ENCODE measurements at places on chromosomes 13 and 19.

DNA sequence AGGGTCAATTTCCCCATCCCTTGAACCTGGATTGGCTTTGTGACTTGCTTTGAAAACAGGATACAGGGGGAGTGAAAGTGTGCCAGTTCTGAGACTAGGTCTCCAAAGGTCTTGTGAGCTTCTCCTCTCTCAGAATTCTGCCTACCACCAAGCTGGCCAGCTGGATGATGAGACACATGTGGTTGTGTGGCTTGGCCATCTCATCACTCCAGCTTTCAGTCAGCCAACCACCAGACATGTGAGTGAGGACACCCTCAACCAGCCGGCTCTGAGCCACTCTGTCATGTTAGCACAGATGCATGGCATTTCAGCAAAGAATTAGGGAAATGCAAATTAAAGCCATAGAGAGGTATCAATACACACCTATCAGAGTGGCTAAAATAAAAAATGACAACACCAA lies 29.5 kb downstream of the ENOX1 start:
- DNase-seq, result no peak

DNA sequence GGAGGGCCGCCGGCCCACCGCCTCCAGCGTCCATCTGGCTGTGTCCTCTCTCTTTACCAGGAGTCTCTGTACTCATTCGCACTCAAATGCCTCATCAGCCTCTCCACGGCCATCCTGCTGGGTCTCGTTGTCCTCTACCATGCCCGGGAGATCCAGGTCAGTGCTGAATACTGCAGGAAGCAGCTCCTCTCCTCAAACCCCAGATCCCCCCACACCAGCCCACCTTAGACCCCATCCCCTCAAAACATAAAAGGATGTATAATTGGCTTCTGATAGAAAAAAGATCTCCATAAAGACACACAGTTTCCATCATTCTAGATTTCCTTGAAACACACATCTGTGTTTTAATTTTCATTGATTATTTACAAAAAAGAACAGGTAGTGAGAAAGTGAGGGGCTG lies 8.1 kb downstream of the KCNN1 start:
- no peak for DNase-seq

DNA sequence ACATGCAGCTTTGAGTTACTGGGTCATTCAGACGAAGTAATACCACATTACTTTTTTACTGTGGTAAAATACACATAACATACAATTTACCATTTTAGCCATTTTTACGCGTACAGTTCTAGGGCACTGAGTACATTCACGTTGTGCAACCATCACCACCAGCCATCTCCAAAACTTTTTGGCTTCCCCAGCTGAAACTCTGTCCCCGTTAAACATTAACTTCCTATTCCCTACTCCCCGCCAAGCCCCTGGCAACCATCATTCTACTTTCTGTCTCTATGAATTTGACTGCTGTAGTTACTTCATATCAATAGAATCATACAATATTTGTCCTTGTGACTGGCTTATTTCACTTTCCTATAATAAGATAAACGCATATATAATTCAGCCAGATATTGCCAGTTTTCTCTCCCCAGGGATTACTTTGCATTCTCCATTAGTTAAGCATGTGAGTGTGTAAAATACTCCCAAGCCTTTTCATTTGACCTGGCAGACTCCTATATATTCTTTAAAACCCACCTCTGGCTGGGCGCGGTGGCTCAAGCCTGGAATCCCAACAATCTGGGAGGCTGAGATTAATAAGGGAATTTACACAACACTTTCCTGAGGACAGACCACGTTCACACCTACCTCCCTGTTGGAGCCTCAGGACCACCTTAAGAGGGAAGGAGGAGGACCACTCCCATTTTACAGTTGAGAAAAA lies 10.0 kb upstream of the CYP4F22 start:
- no peak for DNase-seq

- DNase-seq, result no peak
These were observed 12.1 kb upstream of the PEX11G start for GRCh38 chr19:7500811-7501450.

DNA sequence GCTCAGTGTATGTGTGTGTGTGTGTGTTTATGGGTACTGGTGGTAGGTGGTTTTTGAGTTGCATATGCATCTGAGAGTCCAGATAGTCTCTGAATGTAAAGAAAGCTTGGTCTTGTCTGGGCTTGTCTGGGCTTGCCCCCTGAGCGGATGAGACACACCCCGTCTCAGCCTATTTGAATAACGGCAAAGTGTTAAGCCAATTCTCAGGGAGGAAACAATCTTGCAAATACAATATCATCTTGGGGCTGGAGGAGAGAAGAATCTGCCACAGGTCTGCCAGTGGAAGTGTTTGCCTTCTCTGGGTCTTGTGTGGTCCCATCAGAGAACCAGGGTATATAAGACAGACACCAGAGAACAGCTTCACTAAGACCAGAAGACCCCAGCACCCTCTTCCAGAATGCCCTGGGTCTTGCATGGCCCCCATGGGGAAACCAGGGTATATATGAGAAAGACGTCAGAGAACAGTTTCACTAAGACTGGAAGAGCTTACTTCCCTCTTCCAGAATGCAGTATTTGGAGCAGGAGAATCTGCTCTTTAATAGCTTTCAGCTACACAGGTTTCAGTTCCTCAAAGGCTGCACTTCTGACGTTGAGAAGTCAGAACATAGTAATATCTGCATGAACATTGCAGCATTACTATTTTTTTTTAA lies 13.3 kb downstream of the CD70 start:
- no peak for DNase-seq

GRCh38 chr13:59346999-59347723 lies 816.6 kb downstream of the DIAPH3 start:
- DNase-seq, result no peak

- DNase-seq, result no peak
These were observed 629.1 kb downstream of the LIG4 start for GRCh38 chr13:107586216-107586615.

DNA sequence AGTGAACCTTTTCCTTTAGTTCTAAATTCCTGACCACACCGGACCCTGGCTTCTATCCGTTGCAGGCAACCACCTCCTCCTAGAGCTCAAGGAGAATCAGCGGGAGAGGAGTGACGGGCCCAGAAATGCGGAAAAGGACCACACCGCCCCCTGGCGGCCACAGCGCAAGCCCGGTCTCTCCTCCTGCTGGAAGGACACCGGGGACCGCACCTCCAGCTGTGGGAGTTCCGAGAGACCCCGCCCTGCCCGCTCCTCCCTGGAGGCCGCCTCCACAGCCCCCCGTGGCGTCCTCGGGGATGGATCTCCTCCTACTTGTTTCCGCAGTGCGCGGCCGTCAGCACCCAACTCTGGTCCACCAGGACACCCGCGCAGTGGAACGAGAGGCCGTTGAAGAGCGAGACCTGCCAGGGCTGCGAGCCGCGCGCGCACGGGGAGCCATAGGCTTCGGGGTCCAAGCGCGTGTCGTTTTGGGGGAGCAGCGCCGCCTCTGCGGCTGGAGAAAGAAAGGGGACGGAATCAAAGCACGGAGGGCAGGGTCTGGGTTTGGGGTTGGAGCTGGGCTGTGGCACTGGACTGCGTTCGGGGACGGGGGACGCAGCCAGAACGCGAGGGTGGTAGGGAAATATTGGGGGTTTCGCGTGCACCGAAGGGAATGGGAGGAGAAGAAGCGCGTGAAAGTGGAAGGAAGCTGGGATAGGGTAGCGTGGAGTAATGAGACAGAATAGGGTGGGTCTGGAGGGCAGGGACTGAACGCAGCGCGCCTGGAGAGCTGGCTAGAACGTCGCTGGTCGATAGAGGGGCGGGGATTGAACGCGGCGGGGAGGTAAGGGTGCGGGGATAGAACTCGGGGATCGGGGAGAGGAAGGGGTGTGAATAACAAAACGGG lies 2.5 kb downstream of the KLK10 start:
- DNase-seq, result peak; percentile 57

DNA sequence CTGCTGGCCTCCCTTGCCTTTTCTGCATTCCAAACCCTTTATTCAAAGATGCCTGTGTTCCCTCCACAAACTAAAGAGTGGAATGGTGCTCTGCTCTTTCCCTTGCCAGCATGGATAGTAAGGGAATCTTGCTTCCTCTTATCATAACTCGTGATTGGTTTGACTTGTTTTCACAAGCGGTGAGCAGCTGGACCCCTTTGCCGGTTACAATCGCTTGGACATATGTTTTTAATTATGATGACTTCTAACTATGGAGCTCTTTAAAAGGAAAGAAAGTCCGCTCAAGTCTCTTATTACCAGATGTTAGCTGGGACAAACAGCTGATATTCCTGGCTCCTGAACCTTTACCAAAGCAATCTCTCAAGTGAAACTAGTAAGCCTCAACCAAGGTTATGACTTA lies 1094.7 kb downstream of the UQCRFS1 start:
- no peak for DNase-seq

DNA sequence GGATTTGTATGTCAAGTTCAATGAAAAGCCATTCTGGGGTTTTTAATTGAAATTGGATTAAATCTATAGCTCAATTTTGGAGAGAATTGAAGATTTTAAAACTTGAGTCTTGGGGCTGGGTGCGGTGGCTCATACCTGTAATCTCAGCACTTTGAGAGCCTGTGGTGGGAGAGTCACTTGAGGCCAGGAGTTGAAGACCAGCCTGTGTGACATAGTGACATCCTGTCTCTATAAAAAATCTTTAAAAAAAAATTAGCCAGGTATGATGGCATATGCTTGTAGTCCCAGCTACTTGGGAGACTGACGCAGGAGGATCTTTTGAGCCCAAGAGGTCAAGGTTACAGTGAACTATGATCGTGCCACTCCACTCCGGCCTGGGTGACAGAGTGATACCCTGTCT lies 41.2 kb downstream of the VAV1 start:
- no peak for DNase-seq

- no peak for DNase-seq
These were observed 7.7 kb downstream of the A1BG start for GRCh38 chr19:58345558-58345957.

DNA sequence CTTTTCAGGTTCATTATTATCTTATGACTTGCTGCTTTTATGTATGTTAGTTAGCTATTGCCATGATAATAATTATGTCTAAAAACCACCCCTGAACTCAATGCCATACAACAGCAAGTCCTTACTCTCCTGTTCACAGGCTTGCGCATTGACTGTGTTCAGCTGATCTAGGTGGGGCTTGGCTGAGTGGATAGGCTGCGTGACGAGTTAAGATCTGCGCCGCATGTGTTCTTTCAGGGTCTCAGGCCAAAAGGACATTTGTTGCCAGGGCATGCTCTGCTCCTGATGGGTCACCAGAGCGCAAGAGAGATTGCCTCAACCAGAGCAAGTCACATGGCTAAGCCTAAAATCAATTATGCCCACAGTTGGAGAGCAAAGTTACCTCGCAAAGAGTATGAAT lies 859 bp downstream of the ZNF568 start:
- DNase-seq, result no peak

DNA sequence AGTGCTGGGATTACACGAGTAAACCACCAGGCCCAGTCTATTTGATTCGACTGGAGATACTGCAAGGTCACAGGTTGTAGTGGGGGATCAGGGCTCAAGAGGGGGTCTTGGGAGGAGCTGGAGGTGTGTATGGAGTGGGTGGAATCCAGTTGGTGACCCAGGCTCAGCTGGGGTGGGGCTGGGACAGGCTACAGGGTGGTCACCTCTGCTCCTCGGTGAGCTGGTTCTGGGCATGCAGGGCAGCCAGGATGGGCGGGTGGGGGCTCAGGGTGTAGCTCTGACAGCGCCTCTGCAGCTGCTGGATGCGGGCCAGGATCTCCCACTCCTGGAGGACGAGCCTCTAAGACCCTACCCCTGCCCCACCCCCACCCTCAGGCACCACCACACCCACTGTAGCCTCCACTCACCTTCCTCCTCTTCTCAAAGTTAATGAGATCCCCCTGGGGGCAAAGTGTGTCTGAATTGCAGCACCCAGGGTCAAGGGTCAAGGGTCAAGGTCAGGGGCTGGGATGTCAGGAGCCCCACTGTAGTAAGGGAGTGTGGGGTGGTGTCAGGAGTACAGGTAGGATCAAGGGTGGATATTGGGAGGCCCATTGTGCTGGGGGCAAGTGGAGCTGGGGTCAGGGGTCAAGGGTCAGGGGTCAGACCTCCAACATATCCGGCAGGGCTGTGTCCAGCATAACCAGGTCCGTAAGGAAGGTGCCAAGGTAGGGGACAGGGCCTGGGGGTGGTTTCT lies 17.1 kb downstream of the RGL3 start:
- no peak for DNase-seq

DNA sequence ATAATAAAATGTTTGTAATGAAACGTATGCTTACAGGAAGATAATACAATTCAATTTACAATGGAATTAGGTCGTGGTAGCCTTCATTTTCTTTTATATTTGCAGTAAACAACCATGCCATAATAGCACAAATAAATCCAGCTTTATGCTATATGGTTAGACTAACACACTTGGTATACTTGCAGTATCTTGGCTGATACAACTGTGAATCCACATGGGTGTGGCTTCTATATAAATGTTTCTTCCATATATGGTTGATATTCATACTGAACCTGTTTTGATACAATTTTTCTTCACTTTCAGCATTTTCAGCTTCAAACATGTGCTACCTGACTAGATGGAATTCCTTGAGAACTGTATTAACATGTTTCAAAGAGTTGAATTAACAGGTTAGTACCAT lies 20.4 kb upstream of the SPRY2 start:
- no peak for DNase-seq

GRCh38 chr19:31337008-31337914 lies 12.0 kb downstream of the TSHZ3 start:
- no peak for DNase-seq

GRCh38 chr13:26222520-26223046 lies 469 bp upstream of the RNF6 start:
- DNase-seq, result no peak

Data from stimulated activated CD4-positive, alpha-beta T cell treated with anti-CD3 and anti-CD28 coated beads, Interleukin-15, amount 100 ng/mL, for 1 hour (primary cell).